ENCODE measurements at places on chromosomes 16 and 17.

- DNase-seq = no peak
Observed at GRCh38 chr16:70728150-70728549, 42.3 kb upstream of the MTSS2 start.

- no peak for DNase-seq
Observed at GRCh38 chr16:56938664-56939513, 6.9 kb downstream of the HERPUD1 start.

DNA sequence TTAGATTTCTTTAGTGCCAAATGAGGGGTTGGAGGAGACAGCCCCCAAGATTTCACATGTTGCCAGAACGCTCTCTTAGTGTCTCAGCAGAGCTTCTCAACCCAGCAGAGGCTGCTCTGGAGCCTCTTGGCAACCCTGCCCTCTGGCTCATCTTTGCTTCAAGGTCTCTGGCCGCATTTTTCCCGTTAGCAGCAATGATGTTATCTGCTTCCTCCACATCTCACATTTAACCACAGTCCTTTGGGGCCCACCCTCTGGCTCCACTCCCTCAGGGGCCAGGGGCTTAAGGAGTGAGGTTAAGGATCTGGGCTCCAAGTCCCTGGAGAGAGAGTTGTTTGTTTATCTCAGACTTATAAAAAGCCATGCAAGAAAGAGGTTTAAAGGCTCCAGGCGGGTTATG is 3.3 kb upstream of the XYLT1 start:
- no peak for DNase-seq

GRCh38 chr17:57665696-57666095 is 79.4 kb downstream of the CCDC182 start:
- DNase-seq = peak; percentile 35

DNA sequence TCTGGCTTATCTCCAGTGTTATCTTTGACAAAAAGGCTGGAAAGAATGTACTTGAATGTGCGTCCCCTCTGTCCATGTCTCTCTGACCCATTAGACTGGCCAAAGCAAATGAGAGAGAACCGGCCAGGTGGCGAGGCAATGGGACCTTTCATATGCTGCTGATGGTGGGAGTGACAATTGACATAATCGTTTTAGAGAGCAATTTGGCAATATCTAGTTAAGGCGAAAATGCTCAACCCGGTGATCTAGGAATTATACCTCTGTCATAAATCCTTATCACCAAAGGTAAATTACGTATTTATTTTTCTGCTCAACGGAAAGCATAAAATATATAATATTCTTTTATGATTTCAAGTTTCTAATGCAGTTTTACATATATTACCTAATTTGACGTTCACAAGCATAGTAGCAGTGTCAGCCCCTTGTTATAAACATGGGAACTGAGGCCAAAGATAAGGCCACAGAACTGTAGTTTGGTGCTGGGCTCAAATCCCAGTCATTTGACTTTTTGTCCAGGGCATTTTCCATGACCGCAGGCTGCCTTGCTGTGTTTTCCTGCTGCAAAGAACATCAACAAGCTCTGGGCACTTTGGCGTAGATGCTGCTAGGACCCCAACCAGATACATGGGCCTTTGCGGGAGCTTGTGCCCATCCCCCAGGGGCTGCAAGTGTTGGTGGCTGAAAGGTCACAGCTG is 14.7 kb upstream of the SDK2 start:
- no peak for DNase-seq

DNA sequence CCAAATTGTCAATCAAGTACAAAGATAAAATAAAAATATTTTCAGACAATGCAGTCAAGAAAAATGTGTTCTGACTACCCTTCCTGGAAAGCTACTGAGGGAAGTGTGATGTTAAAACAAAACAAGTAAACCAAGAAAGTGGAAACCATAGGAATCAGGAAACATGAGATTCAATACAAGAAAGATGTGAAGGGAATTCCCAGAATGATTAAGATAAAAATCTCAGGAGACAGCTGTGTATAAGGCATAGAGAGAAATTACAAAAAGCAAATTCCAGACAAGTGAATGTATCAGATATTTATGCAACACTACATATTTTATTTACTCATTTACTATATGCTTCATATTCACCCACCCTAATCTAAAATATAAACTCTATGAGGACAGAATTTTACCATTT is 32.2 kb downstream of the TRIM37 start:
- no peak for DNase-seq

DNA sequence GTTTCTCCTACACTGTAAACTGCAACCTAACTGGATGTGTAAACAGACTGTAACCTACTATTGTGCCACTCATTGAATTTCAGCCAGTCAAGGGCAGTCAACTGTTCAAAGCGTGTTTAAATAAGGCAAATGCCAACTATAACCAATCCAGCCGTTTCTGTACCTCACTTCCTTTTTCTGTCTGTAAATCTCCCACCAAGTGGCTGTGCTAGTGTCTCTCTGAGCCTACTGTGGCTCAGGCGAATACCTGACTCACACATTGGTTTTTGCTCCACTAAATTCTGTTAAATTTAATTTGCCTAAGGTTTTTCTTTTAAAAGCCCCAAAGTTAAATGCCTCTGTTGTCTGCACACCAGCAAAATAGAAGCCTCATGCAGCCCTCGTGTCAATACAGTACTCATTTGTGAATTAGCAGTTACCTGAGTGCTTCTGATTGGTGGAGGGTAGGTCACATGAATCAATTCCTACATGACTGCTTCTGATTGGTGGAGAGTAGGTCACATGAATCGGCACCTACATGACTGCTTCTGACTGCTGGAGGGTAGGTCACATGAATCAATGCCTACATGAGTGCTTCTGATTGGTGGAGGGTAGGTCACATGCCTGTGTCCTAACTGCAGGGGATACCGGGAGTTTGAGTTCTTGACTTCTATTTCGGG is 31.1 kb upstream of the CCR7 start:
- DNase-seq = no peak

DNA sequence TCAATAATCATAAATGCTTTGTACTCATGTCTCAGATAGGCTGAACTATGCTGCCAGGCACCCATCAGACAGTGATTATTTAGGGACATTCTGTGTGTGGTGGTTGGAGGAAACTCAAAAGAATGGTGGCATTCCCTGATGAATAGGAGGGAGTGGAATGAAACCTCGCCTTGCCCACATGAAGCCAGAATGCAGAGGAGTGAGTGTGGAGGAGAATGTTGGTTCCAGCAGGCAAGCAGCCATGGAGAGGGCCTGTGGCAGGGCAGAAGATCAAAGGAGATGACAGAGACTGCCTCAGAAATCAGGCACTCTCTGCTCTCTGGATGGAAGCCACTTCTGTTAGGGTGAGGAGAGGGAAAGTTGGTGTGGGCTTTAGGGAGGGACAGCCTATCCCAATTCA is 22.5 kb downstream of the KCTD19 start:
- no peak for DNase-seq

Measured in right forelimb (tissue), 1 donor.